ENCODE measurements at places on chromosomes 1 and 21. TPM values are rescaled to one million over a fixed set of nuclear protein-coding genes. Genes with fewer than 3 reads are reported as not detected.

The CA6 gene
- not detected for total RNA-seq

- DNase-seq = no peak
Observed at GRCh38 chr1:231613419-231614349, 12.9 kb upstream of the DISC1 start.

- DNase-seq = peak; percentile 78
Observed at GRCh38 chr1:239987103-239987745, 104.5 kb upstream of the FMN2 start.

The RPTN gene
- total RNA-seq = not detected

The DLGAP3 gene
- total RNA-seq = not detected

DNA sequence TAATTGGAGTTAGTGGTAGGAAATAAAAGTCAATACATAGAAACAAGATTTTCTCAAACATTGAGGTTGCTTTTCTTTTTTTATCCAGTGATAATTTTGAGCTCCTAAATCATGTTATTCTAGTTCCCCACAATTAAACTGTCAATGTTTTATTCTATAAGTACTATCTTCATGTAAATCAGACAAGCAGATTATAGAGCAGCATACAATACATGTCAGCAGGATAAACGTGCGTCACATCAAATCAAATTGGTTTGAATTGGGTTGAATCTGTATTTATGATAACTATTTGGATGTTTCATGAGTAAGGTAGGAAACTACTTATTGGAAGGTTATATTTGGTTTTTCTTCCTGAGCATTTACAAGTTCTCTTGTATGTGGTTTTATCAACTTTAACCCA, 2028.7 kb downstream of the NCAM2 start:
- no peak for DNase-seq

The C8A gene
- total RNA-seq = not detected

DNA sequence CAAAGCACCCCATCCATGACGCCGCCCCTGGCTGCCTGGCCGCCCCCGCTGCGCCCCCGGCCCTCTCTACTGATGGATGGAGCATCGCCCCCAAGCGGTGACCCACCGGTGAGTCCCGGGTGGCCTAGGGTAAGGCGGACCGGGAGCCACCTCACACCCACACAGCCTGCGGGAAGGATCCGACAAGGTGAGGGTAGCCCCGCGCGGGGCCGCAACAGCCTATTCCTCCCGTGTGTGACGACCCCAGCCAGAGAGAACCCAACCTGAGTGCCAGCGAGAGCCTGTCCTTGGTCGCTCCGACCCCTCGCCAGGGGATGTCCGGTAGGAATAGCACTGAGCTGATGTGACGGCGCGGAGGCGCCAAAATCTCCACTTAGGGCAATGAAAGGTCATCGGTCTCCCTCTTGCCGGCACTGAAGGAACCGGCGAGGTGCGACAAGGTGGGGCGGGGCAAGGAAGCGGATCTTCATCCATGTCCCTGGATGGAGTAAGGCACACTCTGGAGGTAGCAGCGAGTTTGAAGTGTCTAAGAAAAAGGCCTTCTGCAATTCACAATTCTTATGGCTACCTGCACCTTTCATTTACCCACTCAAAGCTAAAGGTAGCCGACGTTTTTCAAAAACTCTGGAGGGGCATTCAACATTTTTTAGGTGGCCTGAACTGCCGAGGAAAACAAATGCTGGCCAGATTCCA, 19.7 kb upstream of the CHIA start:
- no peak for DNase-seq

- DNase-seq = no peak
Observed at GRCh38 chr1:205444300-205444930, 11.4 kb downstream of the BLACAT1 start.

DNA sequence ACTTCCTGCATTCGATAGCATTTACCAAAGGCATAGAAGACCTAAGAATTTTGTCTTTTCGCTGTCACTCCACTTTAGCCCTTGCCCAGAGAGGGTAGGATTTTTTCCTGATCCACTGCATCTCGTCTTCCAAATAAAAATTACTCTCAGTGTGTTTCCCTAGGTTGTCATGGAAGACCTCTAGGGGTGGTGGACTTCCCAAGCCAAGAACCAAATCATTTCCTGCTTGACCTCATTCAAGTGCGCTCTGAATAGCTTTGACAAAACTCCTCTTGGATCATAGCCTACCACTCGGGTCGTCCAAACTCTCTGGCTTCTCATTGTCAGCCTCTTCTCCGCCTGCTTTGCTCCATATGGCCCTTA, 431 bp upstream of the C1orf52 start:
- no peak for DNase-seq

The KIF17 gene
- total RNA-seq = 2.8 TPM

DNA sequence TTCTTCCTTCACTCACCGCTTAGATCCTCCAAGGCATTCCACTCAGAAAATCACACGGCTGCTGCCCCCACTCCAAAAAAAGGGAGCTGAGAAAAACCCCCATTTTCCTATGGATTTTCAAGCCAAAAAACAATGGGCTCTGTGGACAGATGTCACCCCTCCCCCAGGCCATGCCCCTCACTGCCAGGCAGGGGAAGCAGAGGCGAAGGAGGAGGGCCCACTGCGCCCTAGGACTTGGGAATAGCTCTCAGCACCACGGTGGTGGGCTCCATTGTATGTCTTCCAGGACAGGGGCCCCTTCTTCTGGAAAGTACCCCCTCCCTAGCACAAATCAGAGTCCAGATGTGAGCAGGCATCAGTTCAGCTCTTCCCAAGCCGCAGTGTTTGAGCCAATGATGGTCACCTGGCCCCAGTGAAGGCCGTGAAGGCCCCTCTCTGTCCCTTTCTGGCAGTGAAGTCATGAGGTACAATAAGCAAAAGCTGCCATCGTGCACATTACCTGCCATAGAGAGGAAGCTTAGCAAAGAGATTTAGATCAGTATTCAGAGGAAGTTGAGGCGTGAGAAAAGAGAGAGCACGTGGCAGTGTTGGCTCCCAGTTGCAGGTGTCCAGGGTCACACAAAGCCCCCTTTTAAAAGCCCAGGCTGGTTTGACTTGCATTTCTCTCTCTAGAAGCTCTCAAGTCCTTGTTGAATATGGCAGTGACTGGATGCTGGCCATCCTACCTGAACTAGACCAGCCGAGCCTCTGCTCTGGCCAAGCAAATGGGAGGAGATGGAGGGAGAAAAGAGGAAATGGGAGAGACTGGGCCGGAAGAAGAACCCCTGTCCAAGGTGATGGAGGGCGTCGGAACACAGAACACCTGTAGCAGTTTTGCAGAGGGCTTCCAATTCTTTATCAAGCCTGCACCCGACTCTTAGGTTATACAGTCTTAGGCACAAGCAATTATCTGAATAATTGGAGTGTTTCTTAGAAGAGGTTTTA, 149.0 kb downstream of the TOMM20 start:
- DNase-seq = no peak

GRCh38 chr1:17207046-17207445, 2.1 kb downstream of the PADI1 start:
- no peak for DNase-seq

GRCh38 chr21:41280115-41280919, 36.3 kb upstream of the FAM3B start:
- no peak for DNase-seq

DNA sequence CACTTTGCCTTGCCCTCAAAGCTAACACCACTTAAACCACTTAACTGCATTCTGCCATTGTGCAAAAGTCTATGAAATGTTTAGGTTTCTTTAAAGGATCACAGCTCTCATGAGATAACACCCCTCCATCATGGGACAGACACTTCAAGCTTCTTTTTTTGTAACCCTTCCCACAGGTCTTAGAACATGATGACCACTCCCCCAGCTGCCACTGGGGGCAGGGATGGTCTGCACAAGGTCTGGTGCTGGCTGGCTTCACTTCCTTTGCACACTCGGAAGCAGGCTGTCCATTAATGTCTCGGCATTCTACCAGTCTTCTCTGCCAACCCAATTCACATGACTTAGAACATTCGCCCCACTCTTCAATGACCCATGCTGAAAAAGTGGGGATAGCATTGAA, 7.7 kb downstream of the ADAMTS1 start:
- no peak for DNase-seq

The CCDC24 gene
- 21.9 TPM for total RNA-seq

The HSD3B2 gene
- total RNA-seq = not detected

DNA sequence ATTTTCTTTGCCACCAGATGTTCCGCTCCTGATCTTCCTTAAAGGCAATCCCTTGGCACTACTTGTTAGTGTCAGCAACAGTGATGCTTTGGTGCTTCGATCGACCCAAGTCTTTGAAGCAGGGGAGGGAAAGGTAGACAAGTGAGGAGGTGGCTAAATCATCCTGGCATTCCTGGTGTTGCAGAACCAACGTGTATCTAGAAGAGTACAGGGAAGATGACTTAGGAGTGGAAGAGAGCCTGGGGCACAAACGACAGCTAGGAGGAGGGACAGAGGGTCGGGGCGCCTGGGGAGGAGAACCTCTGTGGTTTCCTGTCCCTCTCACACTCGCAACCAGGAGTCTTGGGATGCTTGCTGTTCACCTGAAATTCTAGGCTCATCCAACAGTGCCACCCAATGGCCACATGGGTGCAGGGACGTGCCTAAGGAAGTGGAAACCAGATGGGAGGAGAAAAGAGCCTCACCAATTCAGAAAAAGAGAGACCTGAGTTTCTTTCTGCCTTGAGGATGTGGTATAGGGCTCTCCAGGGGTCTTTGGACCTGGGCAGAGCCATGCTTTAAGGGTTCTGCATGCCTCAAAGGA, 9.5 kb upstream of the KCNA2 start:
- peak; percentile 82 for DNase-seq

DNA sequence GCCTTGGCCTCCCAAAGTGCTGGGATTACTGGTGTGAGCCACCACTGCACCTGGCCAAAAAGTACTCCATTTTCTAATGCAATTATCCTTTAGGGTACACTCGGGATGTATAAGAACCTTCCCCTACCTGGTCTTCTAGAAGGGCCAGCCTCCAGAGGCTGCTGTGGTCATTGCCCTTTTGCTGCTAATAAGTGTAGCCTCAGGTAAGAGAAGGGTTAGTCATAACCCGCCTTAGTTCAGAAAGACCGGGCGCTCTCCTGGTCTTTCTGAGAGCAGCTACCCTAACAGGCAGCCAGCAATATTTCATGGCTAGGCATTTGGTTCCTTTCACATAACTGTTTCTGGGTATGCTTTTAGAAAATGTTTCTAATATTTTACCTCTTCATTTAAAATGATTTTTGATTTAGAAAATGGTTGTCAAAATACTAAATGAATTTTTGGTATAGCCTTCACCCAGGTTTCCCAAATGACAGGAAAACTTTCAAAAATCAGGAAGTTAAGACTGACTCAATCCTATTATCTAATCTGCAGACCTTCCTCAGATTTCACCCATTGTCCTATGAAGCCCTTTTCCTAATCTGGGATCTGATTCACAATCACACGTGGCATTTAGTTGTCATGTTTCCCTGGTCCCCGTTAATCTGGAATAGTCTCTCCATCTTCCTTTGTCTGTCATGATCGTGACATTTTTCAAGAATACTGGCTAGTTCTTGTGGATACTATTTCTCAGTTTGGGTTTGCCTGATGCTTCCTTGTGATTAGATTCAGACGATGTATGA, 479.0 kb downstream of the SIPA1L2 start:
- DNase-seq = peak; percentile 71

The TMEM61 gene
- total RNA-seq = 0.95 TPM

DNA sequence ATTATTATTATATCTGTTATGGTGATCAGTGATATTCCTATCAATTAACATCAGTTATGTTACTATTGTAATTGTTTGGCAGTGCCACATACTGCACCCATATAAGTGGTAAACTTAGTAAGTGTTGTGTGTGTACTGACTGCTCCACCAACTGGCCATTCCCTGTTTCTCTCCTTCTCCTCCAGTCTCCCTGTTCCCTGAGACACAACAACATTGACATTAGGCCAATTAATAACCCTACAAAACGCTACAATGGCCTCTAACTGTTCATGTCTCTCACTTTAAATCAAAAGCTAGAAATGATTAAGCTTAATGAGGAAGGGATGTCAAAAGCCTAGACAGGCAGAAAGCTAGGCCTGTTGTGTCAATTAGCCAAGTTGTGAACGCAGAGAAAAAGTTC, 6.6 kb upstream of the THRAP3 start:
- peak; percentile 46 for DNase-seq

- DNase-seq = no peak
Observed at GRCh38 chr1:19689085-19689757, 24.5 kb downstream of the HTR6 start.

DNA sequence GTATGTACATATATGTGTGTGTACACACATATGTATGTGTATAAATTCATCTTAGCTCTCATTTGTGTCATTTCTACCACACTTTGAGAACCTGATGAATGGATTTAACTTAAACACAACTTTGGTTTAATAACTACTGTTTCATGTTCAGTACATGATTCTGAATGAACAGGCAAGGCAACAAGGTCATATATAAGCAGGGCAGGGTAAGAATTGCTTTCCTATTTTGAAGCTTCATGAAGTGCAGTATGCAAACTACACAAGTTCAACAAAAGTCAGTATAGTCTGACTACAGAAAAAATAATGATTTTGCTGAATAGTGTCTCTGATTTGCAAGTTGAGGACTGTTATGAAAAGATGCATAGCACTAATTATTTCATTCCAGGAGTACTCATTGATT, 127.6 kb downstream of the KCNK2 start:
- no peak for DNase-seq

GRCh38 chr21:32279377-32279680, 480 bp upstream of the MIS18A start:
- no peak for DNase-seq

GRCh38 chr1:197910120-197910991, 6.8 kb upstream of the LHX9 start:
- DNase-seq = no peak

GRCh38 chr1:70048336-70049094, 156.9 kb downstream of the LRRC40 start:
- DNase-seq = no peak
